Activated T-helper 17 cell treated with anti-CD3 and anti-CD28 coated beads, Interleukin-2, amount 50 U/mL, for 72 hours (primary cell): ENCODE measurements at places on chromosomes 16 and 17. TPM values are rescaled to one million over a fixed set of nuclear protein-coding genes. Genes with fewer than 3 reads are reported as not detected.

The MYH8 gene
- total RNA-seq = not detected

The ZNF267 gene
- total RNA-seq = 168 TPM

The PRR11 gene
- 76.9 TPM for total RNA-seq

The CD300LG gene
- total RNA-seq = not detected

The PRSS53 gene
- total RNA-seq = 17.3 TPM

The TBC1D3I gene
- 0.43 TPM for total RNA-seq

The CD300H gene
- not detected for total RNA-seq

The C1QTNF8 gene
- not detected for total RNA-seq

The ABCA10 gene
- 1.1 TPM for total RNA-seq

The NCBP3 gene
- 30.8 TPM for total RNA-seq

- ATAC-seq = peak; percentile 37
Measured at GRCh38 chr17:41810659-41811548, 845 bp downstream of the P3H4 start.

- ATAC-seq = no peak
Measured at GRCh38 chr17:82083533-82084359, 14.3 kb downstream of the FASN start.

DNA sequence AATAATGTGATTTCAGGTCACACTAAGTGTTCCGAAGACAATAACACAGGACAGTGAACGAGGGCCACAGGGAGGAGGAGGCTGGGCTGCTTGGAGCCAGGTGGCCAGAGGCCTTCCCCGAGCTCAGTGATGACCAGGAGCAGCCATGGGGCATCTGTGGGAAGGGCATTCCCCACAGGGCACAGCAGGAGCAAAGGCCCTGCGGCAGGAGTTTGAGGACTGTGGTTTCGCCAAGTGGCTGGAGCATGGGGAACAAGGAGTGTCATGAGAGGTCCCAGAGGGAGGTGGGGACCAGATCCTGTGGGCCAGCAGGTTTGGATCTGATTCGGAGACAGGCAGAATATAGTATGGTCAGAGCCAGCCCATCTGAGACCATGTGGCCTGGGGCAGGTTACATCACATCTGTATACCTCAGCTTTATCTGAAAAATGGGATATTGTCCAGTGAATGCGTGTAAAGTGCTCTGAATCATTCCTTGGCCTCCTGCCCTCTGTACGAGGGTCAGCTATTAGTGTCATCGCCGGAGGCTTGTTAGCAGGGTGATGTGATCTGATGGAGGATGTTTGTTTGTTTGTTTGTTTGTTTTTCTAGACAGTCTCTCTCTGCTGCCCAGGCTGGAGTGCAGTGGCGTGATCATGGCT, 176.8 kb downstream of the KATNIP start:
- ATAC-seq = no peak

- no peak for ATAC-seq
Measured at GRCh38 chr16:85858984-85859817, 39.8 kb upstream of the IRF8 start.

DNA sequence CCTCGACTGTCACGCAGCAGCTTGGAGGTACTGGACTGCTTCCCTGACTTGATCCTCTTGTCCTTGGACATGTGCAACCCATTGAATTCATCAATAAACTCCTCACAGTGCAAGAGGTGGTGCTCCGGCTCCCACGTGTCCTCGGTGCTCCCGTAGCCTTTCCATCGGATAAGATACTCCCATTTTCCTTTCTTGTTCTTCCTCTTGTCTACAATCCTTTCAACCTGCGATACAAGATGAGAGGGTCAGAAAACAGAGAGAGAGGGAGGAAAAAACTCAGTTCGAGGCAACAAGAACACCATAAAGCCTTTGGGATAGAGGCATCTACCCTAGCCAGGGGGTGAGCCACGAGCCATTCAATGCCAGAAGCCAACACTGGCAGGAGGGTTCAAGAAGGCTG, 119.5 kb downstream of the CDYL2 start:
- no peak for ATAC-seq

DNA sequence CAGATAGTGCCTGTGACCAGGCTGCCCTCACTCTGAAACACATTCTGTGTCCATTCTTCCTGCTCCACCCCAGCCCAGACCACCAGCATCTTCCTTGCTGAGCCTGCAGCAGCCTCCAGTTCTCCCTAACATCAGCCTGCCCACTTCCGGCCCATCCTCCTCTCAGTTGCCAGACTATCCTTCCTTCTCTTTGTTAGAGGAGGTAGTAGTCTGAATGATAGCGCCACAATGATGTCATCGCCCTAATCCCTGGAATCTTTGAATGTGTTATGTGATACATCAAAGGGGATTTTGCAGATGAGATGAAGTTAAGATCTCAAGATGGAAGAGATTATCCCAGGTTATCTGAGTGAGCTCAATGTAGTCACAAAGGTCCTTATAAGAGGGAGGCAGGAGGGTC, 3.2 kb upstream of the ZDHHC1 start:
- ATAC-seq = no peak

GRCh38 chr17:67554634-67555033, 163.1 kb upstream of the NOL11 start:
- ATAC-seq = no peak

DNA sequence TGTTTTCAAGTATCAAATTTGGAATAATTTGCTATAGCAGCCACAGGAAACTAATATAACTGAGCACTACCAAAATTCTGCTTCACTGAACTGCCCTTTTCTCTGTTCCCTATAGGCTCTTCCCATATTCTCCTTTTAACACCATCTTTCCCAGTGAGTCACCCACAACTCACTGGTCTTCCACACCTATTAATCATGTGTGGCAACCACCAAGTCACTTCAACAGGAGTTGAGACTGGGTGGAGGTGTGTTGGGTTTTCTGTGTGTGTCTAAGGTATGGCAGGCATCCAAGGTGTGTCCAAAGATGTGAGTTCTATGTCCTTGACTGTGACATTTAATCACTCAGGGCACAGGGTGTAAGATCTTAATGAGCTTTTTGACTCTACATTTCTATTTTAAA, 610.0 kb upstream of the CDH11 start:
- ATAC-seq = no peak

DNA sequence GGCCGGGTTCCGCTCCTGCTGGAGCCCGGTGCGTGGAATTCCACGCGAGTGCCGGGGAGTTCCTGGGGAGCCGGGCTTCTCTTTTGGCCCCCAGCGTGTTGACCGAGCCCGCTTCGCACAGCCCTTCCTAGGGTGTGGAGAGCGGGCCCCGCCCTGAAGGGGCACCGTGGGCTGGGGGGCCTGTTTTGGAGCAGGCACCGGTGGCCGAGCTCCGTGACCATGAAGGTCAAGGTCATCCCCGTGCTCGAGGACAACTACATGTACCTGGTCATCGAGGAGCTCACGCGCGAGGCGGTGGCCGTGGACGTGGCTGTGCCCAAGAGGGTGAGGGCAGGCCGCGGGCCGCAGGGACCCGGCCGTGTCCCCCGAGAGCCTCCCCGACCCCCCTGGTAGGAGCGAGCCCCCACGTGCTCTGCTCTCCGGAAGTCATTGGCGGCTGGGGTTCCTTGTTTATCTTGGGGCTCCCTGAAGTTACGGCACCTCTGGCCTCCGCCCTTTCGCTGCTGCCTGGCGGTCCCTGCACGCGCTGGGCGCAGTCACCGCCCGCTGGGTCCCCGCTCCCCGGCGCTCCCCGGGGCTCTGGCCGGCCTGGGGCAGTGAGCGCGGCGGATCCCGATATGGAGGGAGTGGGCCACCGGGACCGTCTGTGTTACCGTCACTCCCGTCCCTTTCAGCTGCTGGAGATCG, 528 bp downstream of the HAGHL start:
- ATAC-seq = peak; percentile 27

DNA sequence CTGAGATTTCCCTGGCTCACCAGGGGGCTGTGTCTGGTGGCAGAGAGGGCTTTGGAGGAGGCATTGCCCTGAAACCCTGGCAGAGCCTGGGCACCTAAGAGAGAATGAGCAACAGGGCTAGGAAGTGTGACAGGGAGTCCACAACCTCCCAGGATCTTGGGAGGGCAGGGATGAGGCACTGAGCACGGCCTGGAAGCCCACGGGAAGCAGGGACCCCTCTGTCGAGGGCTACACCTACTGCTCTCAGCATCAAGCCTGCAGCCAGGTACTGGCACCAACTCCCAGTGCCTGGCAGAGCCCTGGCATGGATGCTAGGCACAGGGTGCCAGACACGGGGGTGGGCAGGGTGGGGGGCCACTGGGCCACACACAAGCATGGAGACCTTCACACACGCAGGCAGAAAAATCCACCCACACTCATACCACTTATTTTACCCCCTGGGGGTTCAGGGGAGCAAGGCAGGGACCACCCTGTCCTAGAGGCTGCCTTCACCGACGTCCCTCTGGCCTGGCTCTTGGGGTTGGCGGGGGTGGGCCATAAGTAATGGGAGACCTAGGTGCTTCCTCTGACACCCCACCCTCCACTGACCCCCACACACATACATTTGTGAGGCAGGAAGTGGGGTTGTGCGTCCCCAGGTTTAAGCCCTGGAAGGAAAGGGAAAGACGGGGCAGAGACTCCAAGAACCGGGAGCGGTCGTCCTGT, 970 bp upstream of the HSD11B2 start:
- ATAC-seq = no peak

DNA sequence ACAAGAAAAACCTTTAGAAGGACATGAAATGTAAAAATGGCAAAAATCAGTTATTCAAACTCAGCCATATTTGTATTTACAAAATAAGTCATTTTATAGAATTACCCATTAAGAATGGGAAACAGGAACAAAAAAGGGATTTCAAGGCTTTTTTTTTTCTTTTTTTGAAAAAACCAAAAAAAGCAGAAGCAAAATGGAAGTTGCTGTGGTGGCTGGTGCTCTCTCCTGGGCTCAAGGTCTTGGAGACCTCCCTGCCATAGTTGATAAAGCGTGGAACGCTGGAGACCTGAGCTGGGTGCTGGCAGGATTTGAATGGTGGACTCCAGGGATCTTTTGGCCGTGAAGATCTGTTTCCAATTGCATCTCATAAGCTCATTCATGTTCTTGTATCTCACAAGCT, 3.1 kb downstream of the PLCG2 start:
- ATAC-seq = no peak

GRCh38 chr16:27327586-27327915, 13.8 kb downstream of the IL4R start:
- no peak for ATAC-seq

DNA sequence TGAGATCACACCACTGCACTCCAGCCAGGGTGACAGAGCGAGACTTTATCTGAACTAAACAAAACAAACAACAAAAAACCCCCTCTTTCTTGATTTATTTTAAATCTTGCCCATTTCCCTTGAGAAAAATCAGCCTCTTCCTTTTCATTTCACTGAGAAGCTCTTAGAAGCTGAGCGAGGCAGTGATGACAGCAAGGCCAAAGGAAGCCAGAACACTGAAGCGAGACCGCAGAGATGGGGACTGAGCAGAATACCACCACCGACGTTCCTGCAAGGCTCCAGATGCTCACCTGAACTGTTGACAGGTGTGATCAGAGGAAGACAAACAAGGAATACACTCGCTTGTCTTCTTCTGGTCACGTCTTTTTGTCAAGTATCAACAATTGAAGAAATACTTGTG, 30.5 kb upstream of the IRF8 start:
- ATAC-seq = no peak

- no peak for ATAC-seq
Measured at GRCh38 chr16:81449899-81450608, 5.4 kb downstream of the CMIP start.

DNA sequence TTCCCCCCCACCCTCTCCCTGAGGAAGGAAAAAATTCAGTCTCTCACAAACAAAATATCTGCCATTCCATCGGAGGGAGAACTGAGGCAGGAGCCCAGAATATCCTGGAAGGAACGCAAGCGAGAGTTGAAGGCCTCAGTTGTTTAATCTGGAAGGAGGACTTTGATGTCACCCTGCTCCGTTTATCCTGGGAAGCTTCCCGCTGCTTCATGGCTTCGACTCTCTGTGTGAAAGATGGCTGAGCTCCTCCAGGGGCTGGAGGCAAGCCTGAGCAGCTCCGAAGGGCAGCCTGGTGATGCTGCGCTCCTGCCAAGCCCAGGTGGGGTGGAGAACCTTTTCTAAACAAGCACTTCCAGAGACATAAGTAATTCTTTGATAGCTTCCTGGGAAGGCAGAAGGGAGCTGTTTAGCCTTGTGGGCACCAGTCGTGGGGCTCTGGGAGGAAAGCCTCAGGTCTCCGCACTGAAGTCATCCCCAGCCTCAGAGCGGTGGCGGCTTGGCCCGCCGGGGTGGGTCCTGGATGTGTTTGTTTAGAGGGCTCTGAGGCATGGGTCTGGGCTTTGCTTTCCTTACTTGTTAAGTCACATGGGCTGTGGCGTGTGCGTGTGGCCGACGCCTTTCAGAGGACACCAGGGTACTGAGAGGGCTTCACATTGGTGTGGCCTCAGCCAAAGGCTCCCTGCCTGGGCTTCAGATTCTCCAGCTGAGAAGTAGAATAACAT, 7.9 kb downstream of the NKD1 start:
- no peak for ATAC-seq

DNA sequence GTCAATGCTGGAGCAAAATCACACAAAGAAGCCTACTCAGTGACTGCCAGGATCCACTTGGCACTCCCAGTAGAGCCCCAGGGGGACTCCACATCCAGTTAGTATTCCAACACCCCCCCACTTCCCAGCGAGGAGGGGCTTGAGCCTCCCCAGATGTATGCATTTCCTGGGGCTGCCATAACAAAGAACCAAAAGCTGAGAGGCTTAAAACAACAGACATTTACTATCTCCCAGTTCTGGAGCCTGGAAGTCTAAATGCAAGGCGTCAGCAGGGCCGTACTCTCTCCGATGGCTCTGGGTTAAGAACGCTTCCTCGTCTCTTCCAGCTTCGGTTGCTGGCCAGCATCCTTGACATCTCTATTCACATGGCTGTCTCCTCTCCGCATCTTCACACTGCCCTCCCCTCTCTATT, 23.0 kb upstream of the GNA13 start:
- ATAC-seq = no peak

DNA sequence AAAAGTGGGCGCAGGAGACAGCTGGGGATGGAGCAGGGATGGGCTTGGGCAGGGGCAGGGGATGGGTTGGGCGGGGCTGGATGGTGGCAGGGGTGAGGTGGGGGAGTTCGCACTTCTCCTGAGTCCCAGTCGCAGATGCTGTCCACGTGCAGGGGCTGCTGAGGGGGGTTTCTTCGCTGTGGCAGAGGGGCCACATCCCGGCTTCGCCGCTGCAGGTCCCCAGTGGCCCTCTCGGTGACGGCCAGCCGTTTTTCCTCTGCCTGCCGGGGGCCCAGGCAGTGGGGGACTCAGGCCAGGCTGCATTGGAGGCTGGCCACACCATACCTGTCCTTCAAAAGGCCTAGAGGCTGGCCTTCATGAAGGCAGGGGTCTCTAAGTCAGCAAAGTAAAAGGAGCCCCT, 8.3 kb downstream of the EVPL start:
- ATAC-seq = no peak
